ENCODE measurements at places on chromosomes 6 and 20. TPM values are rescaled to one million over a fixed set of nuclear protein-coding genes. Genes with fewer than 3 reads are reported as not detected.

The DCBLD1 gene
- total RNA-seq: 10.6 TPM

The NRSN1 gene
- not detected for total RNA-seq

The PLA2G7 gene
- not detected for total RNA-seq

The TTPAL gene
- total RNA-seq: 16.6 TPM

The SNAI1 gene
- total RNA-seq: 0.38 TPM

GRCh38 chr6:114712129-114712662 is 369.4 kb upstream of the HS3ST5 start:
- no peaks in the 10 kb centered on the region for H3K4me1 ChIP-seq
- no peaks in the 10 kb centered on the region for H3K36me3 ChIP-seq
- no peak for DNase-seq
- no peaks in the 10 kb centered on the region for H3K27me3 ChIP-seq

- H3K4me3 ChIP-seq: no peak overlapping the region
- H3K4me1 ChIP-seq: no peaks in the 10 kb centered on the region
- H3K27ac ChIP-seq: no peak overlapping the region
- H3K27me3 ChIP-seq: no peaks in the 10 kb centered on the region
These were observed 31.0 kb downstream of the LCA5 start for GRCh38 chr6:79506251-79506650.

GRCh38 chr6:89758830-89759229 is 60.8 kb downstream of the MDN1 start:
- no peak for DNase-seq
- H3K4me1 ChIP-seq: no peaks in the 10 kb centered on the region
- no peak overlapping the region for H3K27ac ChIP-seq
- H3K27me3 ChIP-seq: no peaks in the 10 kb centered on the region
- peaks cover 49% of the 10 kb centered on the region for H3K36me3 ChIP-seq
- no peak overlapping the region for H3K4me3 ChIP-seq

GRCh38 chr6:164069350-164069990 is 655.0 kb downstream of the QKI start:
- DNase-seq: no peak
- no peaks in the 10 kb centered on the region for H3K27me3 ChIP-seq
- H3K4me3 ChIP-seq: no peak overlapping the region
- no peaks in the 10 kb centered on the region for H3K4me1 ChIP-seq

DNA sequence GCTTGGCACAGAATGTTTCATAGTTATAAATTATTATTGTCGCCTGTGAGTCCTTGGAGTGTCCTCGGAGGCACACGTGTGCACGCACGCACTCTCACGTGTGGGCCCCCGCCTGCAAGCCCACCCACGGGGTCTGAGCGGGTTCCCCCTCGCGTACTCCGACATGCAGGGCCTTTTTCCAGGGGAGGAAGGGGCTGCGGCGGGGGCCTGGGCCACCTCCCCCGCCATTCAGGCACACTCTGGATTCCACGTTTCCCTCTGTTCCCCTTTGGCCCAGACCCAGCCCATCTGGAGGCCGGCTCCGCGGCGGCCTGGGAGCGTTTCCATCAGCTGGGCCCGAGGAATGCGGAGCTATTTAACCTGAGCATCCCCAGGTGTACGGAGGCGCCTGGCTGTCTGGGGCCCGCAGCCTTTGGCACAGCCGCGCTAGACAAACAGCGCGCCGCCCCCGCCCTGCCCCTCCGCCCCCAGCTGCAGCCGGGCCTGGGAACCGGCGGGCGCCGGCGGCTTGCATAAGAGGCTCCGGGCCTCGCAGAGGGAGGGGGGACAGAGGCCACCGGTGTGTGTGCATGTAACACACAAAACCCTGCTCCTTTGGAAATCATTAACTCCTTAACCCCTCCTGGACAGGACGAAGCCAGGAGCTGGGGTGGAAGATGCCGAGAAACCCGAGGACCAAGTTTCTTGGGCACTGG is 3.3 kb downstream of the ID1 start:
- no peak for DNase-seq
- peaks cover 50% of the 10 kb centered on the region for H3K27me3 ChIP-seq
- no peaks in the 10 kb centered on the region for H3K36me3 ChIP-seq
- no peak overlapping the region for H3K27ac ChIP-seq
- H3K4me3 ChIP-seq: no peak overlapping the region

DNA sequence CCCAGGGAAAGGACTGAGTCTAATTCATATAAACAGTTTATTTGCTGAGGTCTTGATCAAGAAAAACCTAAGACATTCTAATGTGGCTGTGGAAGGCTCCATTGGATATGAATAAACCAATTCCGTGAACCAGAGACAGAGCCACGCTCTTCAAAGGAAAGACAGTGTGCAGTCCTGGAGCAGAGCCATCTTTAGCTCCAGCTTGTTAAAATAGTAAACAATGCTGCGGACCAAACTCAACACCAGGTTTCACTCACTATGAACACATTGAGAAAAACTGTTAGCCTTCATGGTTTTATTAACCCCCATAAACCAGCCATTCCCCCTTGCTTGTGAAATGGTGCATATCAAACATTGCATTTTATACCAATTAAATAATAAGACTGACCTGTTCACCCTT is 61.9 kb downstream of the COL9A1 start:
- no peak for DNase-seq
- H3K36me3 ChIP-seq: no peaks in the 10 kb centered on the region
- H3K4me1 ChIP-seq: no peaks in the 10 kb centered on the region
- H3K4me3 ChIP-seq: no peak overlapping the region

GRCh38 chr20:13222319-13222716 is 1.2 kb downstream of the ISM1 start:
- H3K27me3 ChIP-seq: peaks cover 66% of the 10 kb centered on the region
- no peak for DNase-seq
- H3K4me3 ChIP-seq: peak overlapping the region; percentile 63
- peaks cover 15% of the 10 kb centered on the region for H3K4me1 ChIP-seq
- peaks cover 2% of the 10 kb centered on the region for H3K36me3 ChIP-seq

DNA sequence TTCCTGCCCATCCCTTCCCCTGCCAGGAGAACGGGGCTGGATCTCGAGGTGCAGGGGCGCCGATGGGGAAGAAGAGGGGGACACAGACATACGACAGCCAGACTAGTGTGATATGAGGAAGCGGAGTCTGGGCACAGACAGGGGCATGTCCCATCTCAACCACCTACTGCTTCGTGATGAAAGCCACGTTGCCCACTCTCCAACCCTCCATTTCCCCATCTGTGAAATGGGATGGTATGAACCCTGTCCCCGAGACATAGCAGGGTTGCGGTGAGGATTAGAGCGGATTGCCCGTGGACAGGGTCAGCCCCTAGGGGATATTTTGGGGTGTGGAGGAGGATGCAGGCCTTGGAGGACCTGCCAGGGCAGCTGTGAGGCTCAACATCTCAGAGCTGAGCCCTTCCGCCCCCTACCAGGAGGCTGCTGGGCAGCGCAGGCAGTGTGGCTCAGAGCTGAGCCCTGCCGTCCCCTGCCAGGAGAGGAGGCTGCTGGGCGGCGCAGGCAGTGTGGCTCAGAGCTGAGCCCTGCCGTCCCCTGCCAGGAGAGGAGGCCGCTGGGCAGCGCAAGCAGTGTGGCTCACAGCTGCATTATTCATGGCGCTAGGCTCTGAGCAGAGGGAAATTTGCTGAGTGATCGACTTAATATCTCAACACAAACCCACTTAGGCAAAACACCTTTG is 71.7 kb downstream of the GRM4 start:
- no peaks in the 10 kb centered on the region for H3K4me1 ChIP-seq
- DNase-seq: no peak
- H3K36me3 ChIP-seq: no peaks in the 10 kb centered on the region
- no peak overlapping the region for H3K4me3 ChIP-seq
- no peaks in the 10 kb centered on the region for H3K27me3 ChIP-seq

DNA sequence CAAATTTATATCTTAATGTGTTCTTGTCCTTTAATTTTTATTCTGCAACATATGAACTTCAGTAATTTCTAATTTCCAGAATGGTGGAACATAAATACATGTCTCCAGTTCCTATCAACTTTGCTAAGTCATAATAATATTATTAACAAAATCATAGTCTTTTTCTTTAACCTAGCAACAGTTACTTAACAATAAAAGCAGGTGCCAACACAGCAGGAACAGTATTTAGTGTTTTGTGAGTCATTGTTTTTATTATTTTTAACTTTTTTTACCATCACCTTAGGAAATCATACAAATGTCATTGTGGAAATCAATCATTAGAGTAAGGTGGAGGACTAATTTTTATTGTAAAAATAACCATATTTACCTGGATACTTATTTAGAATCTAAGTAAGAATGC is 133.5 kb downstream of the PLCB1 start:
- no peak overlapping the region for H3K27ac ChIP-seq
- H3K4me1 ChIP-seq: peaks cover 2% of the 10 kb centered on the region
- DNase-seq: no peak
- no peak overlapping the region for H3K4me3 ChIP-seq
- H3K36me3 ChIP-seq: no peaks in the 10 kb centered on the region
- no peaks in the 10 kb centered on the region for H3K27me3 ChIP-seq

DNA sequence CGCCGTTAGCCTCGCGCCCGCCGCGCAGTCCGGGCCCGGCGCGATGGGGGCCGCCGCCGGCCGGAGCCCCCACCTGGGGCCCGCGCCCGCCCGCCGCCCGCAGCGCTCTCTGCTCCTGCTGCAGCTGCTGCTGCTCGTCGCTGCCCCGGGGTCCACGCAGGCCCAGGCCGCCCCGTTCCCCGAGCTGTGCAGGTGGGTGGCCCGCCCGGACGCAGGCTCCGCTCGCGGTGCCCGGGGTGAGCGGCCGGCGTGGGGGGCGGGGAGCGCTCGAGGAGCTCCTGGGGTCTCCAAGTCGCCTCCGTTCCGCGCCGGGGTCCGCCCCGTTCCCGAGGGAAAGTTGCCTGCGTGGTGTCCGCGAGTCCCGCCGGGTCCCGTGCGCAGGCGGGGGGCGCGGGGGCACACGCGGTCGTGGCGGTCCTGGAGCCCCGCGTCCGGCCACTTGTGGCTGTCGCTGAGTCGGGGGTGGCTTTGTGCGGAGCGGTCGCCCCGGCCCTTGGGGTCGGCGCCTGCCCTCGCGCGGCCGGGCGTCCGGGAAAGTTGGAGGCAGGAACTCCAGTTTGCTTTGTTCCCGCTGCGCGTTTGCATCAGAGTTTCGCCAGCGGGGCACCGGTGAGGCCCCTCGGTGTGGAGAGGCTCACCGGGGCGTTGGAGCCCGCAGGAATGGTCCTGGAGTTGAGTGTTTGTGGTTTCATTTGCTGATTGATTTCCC is 476 bp downstream of the IGF2R start:
- peaks cover 3% of the 10 kb centered on the region for H3K27me3 ChIP-seq
- DNase-seq: peak; percentile 42
- peaks cover 52% of the 10 kb centered on the region for H3K4me1 ChIP-seq

DNA sequence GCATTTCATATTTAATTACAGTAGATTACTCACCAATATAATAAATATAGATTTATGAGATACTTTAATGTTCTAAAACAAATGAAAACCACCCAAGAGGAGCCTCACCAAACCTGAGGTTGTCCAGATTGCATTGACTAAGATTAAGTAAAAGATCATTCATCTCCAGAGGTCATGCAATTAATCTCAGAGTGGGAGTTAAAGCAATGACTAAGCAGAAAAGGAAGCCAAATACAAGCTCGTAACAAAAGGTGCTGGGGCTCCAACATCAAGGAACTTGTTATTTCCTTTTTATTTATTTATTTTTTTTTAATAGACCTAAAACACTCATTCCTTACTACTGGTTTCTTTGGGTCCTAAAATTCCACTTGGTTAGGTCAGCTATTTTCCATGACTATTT is 57.7 kb downstream of the RSPO3 start:
- no peak overlapping the region for H3K4me3 ChIP-seq
- no peak overlapping the region for H3K27ac ChIP-seq
- H3K36me3 ChIP-seq: no peaks in the 10 kb centered on the region
- no peak for DNase-seq

- H3K27ac ChIP-seq: no peak overlapping the region
- no peaks in the 10 kb centered on the region for H3K36me3 ChIP-seq
- no peak overlapping the region for H3K4me3 ChIP-seq
These were observed 28.1 kb downstream of the PAK5 start for GRCh38 chr20:9810738-9811137.

DNA sequence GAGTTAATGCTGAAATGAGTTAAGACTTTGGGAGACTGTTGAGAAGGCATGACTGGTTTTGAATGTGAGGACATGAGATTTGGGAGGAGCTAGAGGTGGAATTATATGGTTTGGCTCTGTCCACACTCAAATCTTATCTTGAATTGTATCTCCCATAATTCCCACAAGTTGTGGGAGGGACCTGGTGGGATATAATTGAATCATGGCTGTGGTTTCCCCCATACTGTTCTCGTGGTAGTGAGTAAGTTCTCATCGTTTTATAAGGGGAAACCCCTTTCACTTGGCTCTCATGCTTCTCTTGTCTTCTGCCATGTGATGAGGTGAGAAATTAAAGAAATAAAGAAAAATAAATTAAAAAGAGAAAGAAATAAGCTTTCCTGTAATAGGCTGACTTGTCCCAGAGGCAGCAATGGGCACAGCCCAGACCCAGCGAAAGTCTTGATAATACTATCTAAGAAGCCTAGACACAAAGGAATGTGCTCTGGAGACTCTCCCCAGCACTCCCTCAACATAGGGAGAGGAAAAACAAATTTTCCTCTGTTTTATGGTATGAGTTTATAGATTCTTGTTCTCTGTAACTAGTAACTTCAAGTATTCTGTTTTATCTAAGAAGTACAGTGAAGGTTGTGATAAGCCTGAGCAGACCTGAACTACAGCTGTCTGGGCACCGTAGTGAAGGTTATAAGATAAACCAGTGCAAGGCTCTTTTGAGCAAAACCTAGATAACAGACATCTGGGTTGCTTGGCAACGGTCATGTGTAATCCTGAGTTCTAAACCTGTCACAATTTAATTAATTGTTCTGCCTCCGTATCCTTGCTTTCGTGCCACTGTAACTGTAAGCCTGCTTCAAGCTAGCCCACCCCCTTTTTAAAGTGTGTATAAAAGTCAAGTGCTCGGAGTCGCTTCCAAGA is 88.9 kb upstream of the ECI2 start:
- DNase-seq: no peak
- H3K27me3 ChIP-seq: peaks cover 5% of the 10 kb centered on the region
- H3K4me1 ChIP-seq: no peaks in the 10 kb centered on the region
- H3K4me3 ChIP-seq: no peak overlapping the region
- H3K36me3 ChIP-seq: no peaks in the 10 kb centered on the region

GRCh38 chr6:11618533-11618932 is 81.0 kb downstream of the TMEM170B start:
- no peaks in the 10 kb centered on the region for H3K36me3 ChIP-seq
- no peaks in the 10 kb centered on the region for H3K4me1 ChIP-seq
- no peak overlapping the region for H3K4me3 ChIP-seq
- DNase-seq: no peak

All from activated CD4-positive, alpha-beta memory T cell treated with anti-CD3 and anti-CD28 coated beads, Interleukin-2, amount 10 ng/mL, durations not matched to agents 7 days and 5 days (primary cell).